CD4-positive, CD25-positive, alpha-beta regulatory T cell (primary cell): ENCODE measurements at places on chromosomes 2 and 18. TPM values are rescaled to one million over a fixed set of nuclear protein-coding genes. Genes with fewer than 3 reads are reported as not detected.

The ASB3 gene
- total RNA-seq: 38.7 TPM

The MYO7B gene
- total RNA-seq: not detected

The ITGB6 gene
- total RNA-seq: not detected

The TOGARAM2 gene
- total RNA-seq: 9.3 TPM

The RAB6C gene
- total RNA-seq: not detected

The DSEL gene
- total RNA-seq: 0.17 TPM

The TWSG1 gene
- 2.5 TPM for total RNA-seq

The TRAPPC8 gene
- 45.4 TPM for total RNA-seq
